ENCODE measurements at places on chromosomes 5 and 9.
A peak's percentile ranks its signal among the peaks of the same experiment; 100 is the strongest.

- no peak for DNase-seq
These were observed 56.7 kb upstream of the GRIN3A start for GRCh38 chr9:101795147-101795546.

- no peak for DNase-seq
These were observed 52.8 kb downstream of the PRRT1B start for GRCh38 chr9:131598121-131598520.

DNA sequence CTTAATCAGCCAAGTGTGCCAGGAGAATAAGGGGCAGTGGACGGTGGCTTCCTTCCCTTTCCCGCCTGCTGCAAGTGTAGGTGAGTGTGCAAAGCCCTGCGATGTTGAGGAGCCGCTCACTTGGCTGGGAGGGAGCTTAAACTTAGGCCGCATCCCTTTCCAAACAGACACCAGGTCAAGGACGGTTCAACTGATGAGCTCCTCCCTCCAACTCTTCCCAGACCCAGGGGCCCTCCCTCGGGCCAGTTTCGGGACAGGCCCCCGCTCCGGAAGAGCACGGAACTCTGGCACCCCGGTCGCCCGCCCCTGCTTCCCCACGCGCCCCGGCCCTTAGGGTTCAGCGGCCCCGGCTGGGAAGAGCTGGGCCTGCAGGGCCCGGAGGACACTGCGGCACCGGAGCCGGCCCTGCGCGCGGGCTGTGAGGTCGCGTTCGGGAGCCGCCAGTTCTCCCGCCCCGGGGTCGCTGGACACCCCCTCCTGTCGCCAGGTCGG is 481 bp downstream of the MRPL36 start:
- DNase-seq, result no peak

- no peak for DNase-seq
These were observed 764 bp downstream of the CAMLG start for GRCh38 chr5:134738963-134739661.

DNA sequence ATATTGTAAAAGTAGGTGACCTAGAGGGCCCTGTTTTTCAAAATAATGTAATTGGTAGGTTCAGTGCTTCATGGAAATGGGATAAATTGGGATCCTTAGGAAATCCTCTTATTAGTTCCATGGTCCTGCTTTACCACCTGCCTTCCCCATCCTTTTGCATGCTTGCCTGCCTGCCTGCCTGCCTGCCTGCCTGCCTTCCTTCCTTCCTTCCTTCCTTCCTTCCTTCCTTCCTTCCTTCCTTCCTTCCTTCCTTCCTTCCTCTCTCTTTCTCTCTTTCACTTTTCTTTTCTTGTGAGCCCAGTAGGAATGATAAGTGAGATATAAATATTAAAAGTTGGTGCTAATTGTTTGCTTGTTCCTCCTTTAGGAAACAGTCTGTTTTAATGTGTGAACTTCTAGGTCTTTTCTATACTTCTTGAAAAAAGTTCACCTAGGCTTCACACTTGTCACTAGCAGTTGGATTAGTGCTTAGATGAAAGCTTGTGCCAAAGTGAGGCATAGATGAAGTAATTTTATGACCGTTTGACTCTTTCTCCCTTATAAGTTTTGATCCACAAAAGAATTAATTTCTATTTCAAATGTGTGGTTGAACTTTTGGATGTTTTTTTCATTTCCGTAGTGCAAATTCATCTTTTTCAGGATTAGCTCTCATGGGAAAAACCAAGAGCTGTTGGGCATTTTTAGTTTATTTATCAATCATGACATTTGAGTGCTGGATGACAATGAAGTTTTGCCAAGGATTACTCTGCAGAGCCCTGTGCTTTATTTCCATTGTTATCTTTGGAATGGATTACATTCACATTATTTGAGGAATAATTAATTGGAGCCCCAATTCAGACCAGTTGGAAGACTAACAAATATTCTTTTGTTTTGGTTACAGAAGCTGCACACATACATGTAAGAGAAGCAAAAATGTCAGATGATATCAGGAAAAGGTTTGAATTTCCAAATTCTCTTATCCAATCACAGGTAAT is 30.7 kb downstream of the FOCAD start:
- no peak for DNase-seq

DNA sequence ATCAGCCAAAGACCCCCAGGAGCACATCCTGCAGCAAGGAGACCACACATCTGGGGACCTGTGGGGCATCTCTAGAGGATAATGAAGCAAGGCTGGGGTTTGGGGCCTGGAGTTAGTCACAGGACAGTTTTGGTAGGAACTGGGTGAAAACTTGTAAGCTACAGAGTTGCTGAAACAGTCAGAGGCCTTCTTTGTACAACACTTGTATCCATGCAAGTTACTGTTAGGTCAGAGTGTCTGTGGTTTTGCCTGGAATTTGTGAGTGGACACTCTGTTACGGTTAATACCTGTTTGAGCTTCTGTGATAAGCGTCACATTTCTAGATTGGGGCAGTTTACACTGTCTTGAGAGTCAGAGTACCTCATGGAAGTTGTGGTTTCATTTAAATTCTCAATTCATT is 22.6 kb upstream of the ASPN start:
- DNase-seq, result no peak

GRCh38 chr9:124447297-124447661 is 3.0 kb upstream of the ADGRD2 start:
- DNase-seq, result no peak

GRCh38 chr5:1961952-1962595 is 79.3 kb upstream of the IRX4 start:
- no peak for DNase-seq

- no peak for DNase-seq
These were observed 439.5 kb upstream of the CD180 start for GRCh38 chr5:67636091-67636490.

- DNase-seq, result no peak
These were observed 4.6 kb upstream of the SMIM32 start for GRCh38 chr5:136197462-136198142.

- DNase-seq, result no peak
These were observed 17.9 kb upstream of the TRIO start for GRCh38 chr5:14125262-14125661.

- peak; percentile 36 for DNase-seq
These were observed 60.4 kb upstream of the CAST start for GRCh38 chr5:96601715-96602244.

DNA sequence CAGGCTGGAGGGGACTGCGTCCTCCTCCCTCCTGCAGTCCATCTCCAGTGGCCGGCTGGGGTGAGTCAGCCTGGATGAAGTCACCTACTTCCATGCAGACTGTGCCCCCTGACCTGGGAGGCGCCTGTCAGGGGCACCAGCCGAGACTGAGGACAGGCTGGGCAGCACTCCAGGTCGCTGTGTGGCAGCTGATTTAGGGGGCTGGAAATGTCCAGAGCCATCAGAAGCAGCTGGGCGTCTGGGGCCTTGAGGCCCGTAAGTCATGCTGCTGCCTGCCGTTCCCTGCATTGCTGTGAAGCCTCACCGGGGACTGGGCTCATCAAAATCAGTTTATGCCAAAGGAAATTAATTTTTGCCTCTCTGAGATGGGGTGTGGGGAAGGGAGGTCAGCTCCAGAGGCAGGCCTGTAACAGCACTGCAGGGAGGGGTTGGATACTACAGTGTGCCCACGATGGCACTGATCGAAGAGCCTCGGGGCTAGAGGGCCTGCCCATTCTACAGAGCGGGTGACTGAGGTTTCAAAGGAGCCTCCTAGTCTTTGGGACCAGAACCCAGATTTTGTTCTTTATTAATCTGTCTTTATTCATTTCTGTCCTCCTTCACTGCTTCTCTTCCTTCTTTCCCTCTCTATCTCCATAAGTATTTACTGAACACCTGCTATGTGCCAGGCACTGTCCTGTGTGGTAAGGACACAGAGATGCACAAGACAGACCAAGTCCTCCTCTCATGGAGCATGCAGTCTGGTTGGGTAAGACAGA is 70.4 kb upstream of the PSD2 start:
- DNase-seq, result no peak

DNA sequence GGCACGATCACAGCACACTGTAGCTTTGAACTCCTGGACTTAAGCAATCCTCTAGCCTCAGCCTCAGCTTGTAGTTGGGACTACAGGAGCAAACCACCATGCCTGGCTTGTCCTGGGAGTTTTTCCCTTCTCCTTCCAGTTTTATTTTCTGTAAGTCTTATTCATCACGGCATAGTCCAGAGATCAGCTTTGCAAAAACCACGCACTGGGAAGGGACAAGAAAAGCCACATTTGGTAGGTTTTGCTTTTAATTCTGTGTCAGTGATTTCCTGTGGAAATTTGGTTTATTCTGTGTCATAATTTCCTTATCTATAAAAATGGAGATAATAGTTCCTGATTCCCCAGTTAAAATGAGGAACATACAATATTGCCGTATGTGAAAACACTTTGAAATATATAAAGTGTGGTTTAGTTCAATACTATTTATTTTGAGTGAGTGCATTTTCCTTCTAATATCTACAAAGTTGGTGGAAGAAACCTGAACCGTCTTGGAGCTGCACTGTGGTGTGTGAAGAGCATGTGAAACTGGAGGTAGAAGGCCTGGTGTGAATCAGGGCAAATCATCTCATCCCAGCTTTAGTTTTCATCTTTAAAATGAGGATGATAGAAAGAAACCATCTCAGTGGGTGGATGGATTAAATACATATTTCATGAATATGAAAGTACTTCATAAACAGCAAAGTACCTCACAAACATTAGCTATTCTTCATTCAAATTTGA is 92.8 kb upstream of the ELL2 start:
- no peak for DNase-seq

GRCh38 chr5:119291877-119292276 is 63.9 kb upstream of the TNFAIP8 start:
- no peak for DNase-seq

DNA sequence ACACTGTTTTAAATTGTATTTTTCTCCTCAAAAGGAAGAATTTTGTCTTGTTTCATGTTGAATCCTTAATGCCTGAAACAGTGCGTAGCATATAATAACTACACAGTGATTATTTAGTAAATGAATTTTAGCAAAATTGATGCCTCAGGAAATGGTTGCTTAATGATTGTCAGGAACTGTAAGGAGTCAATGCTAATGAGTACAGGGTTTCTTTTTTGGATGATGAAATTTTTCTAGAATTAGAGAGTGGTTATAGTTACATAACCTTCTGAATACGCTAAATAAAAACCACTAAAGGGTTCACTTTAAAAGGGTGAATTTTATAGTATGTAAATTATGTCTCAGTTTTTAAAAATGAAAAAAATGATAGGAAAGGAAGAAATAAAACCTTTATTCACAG is 14.9 kb downstream of the FAM151B start:
- DNase-seq, result no peak

- DNase-seq, result no peak
These were observed 121.8 kb downstream of the DROSHA start for GRCh38 chr5:31410089-31410488.

DNA sequence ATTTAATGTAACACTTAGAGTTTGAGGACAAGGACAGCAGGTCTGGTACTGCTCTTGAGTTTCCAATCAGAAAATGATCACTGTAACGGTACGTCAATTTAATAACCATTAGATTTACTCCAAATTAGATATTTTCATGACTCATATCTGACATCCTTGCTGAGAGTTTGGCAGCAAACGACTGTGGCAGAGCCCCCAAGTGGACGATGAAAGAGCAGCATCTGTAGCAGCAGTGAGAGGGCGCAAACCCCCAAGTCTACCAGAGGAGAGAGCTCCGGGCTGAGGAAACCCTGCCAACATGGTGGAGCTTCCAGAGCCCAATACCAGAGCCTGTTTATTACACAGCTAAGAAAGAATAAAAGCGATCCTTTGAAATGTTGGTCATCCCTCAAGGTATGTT is 73.2 kb upstream of the EPB41L4A start:
- no peak for DNase-seq

DNA sequence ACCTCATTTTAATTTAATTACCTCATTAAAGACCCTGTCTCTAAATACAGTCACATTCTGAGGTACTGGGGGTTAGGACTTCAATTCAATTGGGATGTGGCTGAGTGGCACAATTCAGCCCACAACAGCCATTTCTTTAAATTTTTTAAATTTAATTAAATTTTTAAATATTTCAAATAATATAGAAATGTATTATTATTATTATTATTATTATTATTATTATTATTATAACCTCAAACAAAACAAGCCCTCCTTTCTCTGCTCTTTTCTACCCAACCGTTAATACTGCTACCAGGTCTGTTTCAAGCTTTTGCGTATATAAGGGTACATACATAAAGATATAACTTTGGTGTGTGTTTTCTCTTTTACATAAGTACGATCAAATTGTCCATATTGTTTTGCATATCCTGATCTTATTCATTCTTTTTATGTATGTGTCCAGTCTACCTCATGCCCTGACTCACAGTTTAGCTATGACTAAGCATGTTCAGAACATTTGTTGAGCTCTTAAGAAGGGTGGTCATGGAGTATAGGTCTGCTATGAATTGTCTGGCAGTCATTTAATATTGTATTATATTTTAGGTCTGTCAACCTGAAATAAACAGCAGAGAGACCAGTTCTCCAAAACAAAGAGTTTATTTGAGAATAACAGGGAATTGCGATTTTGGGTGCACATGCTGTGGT is 16.1 kb upstream of the RAB14 start:
- no peak for DNase-seq

DNA sequence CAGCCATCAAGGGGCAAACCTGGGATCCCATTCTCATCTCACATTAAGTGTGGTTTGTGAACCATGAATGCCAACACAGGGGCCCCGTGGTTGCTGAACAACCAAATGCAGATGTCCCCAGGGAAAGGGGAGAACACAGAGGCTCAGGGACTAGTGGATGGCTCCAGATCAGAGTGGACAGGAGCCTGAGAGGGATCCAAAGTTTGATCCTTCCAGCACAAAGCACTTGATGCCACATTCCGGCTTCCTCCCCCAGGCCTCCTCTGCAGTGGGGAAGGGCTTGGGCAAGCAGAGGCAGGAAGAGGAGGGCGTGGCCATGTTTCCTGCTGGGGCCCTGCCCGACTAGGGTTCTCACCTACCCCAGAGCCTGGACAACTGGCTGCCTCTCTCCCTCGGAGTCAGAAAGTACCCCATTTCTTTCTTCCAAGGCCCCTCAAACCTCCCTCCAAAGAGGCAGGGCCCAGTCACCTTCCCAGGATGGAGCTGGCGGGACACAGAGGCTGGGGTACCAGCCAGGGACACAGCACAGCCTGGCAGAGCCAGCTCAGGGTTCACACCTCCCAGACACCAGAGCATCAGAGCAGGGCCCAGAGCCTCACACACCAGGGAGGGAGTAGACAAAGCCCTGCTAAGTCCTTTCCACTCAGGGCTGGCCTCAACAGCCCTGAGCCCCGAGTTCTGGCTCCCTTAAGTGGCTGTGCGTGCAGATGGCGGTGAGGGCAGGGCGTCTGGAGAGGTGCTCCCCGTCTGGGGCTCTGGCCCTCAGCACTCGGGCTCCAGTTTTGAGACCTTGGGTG is 4.3 kb upstream of the RNF44 start:
- DNase-seq, result no peak

DNA sequence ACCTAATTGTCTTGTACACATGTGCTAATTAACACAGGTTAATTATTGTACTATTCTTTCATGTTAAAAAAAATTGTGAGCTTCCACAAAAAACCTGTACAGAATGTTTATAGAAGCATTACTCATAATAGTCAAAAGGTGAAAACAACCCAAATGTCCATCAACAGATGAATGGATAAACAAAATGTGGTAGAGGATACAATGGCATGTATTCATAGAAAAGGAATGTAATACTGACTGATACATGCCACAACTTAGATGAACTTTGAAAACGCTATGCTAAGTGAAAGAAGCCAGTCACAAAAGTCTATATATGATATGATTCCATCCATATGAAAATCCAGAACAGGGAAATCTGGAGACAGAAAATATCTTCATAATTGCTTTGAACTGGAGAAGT is 25.6 kb downstream of the RRAGA start:
- no peak for DNase-seq

- no peak for DNase-seq
These were observed 22.6 kb downstream of the CENPH start for GRCh38 chr5:69212022-69212421.

GRCh38 chr9:37390759-37391158 is 31.7 kb upstream of the GRHPR start:
- no peak for DNase-seq

Data from activated CD4-positive, CD25-positive, alpha-beta regulatory T cell treated with anti-CD3 and anti-CD28 coated beads, Interleukin-2, amount 50 U/mL, for 16 hours (primary cell).